Airway epithelial cell (primary cell): ENCODE measurements at places on chromosomes 3 and 15. TPM values are rescaled to one million over a fixed set of nuclear protein-coding genes. Genes with fewer than 3 reads are reported as not detected.

Gene TRH
- total RNA-seq = not detected in 2 replicates

Gene FURIN
- 96.0 and 106 TPM in 2 replicates for total RNA-seq

Gene TP63
- 77.4 and 117 TPM in 2 replicates for total RNA-seq

Gene BLM
- 8.5 and 8.9 TPM in 2 replicates for total RNA-seq

Gene VIPR1
- total RNA-seq = 6.6 and 9.1 TPM in 2 replicates

Gene SEMA3G
- total RNA-seq = 0.21 and 0.79 TPM in 2 replicates

Gene GUCA1C
- not detected in 2 replicates for total RNA-seq

Gene NDUFB5
- 106 and 112 TPM in 2 replicates for total RNA-seq

Gene RTF1
- total RNA-seq = 12.5 and 21.2 TPM in 2 replicates

Gene KNG1
- not detected in 2 replicates for total RNA-seq
